ENCODE measurements at places on chromosomes 6 and 20. TPM values are rescaled to one million over a fixed set of nuclear protein-coding genes. Genes with fewer than 3 reads are reported as not detected.
A peak's percentile ranks its signal among the peaks of the same experiment; 100 is the strongest.

GRCh38 chr6:41757271-41757670, 10.1 kb upstream of the PGC start:
- no peak for DNase-seq

Gene RFX6
- total RNA-seq: not detected

DNA sequence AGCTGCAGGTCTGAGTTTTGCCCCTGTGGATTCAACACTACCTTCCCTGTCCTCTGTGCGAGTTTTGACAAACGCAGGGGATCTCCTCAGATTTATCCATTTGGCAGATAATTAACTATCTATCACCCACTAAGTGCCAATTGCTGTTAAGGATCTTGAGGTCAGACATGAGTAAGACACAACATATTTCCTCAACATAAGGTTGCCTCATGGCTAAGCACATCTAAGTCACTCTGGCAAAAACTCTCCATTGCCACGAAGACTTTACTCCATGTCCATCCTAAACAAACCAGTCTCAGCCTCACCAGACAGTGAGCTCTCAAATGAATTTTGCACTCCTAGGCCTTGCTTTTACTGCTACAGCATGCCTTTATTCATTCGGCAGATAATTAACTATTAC, 408.4 kb downstream of the MAFB start:
- DNase-seq: no peak

GRCh38 chr6:170130771-170131241, 160.1 kb downstream of the DLL1 start:
- DNase-seq: no peak

Gene IMPG1
- total RNA-seq: not detected

DNA sequence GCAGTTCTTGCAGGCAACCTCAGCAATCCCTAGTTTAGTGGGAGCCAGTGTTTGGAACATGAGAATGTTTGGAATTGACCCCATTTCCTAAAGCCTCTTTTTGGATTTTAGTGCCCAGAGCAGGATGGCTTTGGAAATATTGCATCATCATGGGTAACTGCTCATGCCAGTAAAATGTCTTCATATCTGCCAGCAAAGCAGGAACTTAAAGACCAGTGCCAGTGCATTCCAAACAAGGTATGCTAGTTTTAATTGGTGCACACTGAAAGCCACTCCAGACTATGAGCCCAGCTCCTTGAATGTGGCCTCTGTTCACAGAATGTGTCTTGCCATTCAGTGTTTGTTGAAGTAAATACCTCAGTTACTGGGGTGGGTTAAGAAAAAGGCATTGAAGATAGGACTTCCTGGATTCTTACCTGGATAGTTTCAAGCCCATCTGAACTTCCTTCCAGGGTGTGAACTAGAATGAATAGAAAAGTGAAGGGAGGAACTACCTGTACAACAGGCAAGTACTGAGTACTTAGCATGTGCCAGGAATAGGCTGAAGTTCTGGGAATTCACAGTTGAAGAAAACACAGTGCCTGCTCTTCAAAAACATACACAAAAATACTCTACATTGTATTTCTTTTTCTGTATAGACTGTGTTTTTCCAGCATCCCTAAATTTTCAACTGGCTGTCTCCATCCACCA, 70.5 kb downstream of the COL19A1 start:
- DNase-seq: peak; percentile 50

GRCh38 chr6:3540253-3540820, 83.5 kb upstream of the SLC22A23 start:
- DNase-seq: no peak

Gene POU5F1
- 4.3 TPM for total RNA-seq

Gene MARCKS
- 78.1 TPM for total RNA-seq

- no peak for DNase-seq
Measured at GRCh38 chr20:63522091-63522868, 1.7 kb downstream of the PPDPF start.

Gene RSPH3
- total RNA-seq: 1.5 TPM

DNA sequence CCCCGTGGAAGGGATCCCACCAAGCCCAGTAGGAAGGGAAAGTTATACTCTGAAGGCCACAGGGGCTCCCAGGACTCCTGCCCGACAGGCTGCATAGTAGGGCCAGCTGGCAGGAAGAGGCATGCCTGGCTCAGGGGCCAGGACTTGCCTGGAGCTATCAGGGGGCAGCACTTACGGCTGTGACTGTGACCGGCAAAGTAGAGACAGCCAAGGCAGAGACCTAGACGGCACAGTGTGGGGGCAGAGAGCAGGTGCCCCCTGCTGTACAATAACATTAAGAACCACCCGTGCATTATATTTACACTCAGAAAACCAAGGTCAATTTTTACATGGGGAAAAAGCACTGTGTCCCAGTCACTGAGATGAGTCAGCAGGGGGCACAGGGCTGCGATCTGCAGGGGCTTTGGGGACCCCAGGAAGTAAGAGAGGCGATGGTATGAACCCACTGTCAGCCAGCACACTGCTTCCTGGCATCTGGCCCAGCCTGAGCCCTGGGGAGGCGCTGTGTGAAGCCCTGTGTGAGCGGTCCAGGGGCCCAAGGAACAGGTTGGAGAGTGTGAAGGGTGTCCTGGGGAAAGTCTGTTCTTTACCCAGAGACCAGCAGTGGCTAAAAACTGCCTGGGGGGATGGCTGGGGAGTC, 9.9 kb downstream of the CCDC167 start:
- no peak for DNase-seq

Gene PI16
- not detected for total RNA-seq

Gene RTN4IP1
- 10.5 TPM for total RNA-seq

Measured in MG63 (cell line).